ENCODE measurements at places on chromosomes 3 and 15.
A peak's percentile ranks its signal among the peaks of the same experiment; 100 is the strongest.

DNA sequence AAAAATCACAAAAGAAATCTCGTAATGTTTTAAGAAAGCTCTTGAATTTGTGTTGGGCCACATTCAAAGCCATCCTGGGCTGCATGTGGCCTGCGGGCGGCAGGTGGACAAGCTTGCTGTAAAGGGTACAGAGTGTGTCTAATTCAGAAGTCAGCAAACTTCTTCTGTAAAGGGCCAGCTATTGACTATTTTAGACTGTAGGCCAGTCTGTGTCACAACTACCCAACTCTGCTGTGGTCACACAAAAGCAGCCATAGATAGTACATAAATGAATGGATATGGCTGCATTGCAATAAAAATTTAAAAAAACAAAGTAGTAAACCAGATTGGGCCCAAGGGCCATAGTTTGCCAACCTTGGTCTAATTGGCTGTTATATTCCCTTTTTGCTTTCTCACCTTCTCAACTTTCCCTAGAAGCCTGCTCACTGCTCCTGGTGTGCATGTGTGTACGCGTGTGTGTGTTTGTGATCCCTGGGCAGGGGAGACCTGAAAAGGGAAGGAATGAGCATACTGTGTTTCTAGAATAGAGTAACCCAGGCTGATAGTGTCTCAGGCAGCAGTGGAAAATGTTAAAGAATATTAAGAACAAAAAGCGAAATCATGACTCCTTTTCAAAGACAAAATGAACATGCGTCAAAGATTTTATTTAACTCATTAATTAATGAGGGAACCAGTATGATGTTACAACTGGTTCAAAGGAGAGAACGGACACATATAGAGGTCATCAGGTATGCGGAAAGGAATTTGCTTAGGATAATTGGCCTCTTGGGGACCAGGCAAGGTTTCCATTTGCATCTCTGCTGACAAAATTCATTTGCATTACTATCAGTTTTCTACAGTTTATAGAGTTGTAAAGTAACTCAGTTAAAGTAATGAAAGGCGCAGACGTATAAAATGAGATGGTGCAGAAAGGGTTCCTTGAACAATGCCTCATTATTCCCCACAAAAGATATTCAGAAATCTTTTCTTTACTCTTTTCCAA lies 248.0 kb downstream of the THSD4 start:
- DNase-seq, result no peak

DNA sequence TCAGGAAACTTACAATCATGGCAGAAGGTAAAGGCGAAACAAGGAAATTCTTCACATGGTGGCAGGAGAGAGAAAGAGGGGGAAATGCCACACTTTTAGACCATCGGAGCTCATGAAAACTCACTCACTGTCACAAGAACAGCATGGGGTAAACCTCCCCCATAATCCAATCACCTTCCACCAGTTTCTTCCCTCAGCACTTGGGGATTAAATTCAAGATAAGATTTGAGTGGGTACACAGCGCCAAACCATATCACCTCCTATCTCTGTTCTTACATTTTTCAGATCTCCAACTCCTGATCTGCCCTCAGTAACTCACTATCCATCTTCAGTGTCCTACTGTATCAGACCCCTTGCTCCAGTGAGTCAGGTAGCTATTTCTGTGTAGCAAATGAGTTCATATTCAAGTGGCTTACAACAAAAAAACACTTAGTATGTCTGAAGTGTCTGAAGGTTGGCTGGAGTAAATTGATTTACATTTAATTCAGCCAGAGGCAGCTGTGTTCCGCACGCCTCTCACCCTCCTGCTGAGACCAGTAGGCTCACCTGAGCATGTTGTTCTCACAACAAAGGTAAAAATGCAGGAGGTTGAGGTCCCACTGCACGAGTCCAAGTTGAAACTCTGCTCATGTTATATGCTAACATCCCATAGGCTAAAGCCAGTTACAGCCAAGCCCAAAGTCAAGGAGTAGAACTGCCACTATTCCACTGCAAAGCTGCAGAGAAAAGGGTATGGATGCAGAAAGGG lies 180.7 kb upstream of the LMCD1 start:
- no peak for DNase-seq

- DNase-seq, result peak; percentile 31
Observed at GRCh38 chr15:100241572-100242482, 99.9 kb downstream of the ADAMTS17 start.

DNA sequence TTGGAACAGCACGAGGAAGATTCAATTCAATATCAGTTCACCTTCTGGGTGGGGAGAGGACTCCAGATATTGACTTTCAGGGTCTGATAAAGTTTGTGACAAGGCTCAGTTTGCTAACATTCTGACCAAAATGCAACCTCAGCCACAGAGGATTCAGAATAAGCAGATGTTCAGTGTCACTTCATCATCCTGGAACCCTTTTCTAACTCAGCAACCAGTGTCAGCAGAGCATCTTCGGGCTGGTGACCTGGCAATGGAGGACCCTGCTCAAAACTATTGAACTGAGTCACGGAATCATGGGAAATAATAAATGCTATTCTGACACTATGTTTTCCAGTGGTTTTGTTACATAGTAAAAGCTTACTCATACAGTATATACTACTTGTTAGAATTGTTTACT lies 433.4 kb upstream of the CFAP20DC start:
- no peak for DNase-seq

GRCh38 chr3:163508206-163508605 lies 1570.1 kb downstream of the SI start:
- DNase-seq, result no peak

- no peak for DNase-seq
Observed at GRCh38 chr3:57818772-57819171, 62.7 kb downstream of the SLMAP start.

DNA sequence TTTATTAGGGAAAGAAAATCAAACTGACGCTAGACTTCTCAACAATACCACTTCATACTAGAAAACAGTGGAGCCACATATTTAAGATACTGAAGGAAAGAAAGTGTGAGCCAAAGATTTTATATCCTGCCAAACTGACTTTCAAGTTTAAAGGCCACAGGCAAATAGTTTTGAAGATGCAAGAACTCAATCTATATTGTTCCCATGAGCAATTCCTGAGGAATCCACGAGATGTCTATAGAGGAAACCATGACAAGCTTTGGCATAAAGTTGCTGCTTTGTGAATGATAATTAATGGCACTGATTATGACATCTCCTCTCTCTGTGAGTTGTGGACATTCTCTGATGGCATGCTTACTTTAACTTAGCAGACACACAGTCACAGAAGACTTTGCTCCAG lies 276.1 kb upstream of the GOLGA6L4 start:
- DNase-seq, result no peak

- DNase-seq, result no peak
Observed at GRCh38 chr3:101256511-101256910, 63.9 kb downstream of the IMPG2 start.

DNA sequence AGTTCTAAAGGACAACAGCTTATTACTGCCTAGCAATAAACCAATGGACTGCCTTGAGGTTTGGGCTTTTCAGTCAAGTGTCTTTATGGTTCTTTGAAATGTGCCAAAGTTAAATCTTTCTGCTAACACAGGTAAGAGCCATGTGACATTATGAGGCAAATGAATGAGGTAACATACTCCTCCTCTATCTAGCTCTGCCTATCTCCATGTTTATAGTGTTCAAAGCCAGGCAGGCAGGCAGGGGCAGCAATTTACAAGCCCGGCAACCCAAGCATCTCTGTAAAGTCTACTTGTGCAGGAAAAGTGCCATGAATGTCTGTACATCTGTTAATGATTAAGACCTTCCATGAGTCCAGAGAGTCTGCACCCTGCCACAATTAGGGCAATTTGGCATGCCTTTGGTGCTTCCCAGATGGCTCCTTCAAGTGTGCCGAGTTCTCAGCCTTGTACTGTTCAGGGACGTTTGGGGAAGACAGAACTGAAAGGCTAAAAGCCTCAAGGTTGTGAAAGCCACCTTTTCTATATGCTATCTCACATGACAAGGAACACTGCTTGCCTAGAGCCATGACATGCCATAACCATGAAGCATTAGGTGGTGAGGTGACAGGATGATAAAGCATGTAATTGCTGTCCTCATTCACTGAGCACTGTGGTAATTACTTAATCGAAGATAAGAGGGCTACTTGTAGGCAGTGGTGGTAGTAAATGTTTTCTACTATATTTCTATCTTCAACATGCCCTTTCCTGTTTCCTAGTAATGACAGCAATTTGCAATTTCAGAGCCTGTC lies 41.4 kb upstream of the EIF1B start:
- DNase-seq, result no peak

- DNase-seq, result no peak
Observed at GRCh38 chr3:51274052-51274451, 111.0 kb upstream of the MANF start.

DNA sequence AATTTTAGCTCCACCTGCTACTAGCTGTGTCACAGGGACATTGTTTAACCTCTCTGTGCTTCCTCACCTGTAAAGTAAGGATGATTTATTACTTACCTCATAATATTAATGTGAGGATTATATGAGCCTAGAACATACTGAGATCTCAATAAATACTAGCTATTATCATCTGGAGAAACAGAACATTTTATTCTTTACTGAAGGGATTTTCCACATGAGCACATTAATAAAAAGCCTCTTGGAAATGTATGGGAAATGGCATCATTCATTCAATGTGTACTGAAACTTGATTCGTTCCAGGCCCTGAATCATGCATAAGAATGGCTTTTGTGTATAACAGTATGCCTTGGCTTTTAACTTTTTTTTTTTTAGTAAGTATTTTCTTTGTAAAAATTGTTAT lies 11.0 kb upstream of the CEMIP start:
- DNase-seq, result no peak

- no peak for DNase-seq
Observed at GRCh38 chr3:116301422-116301821, 143.9 kb downstream of the LSAMP start.

- DNase-seq, result no peak
Observed at GRCh38 chr3:77171026-77171425, 131.1 kb downstream of the ROBO2 start.

Data from head of caudate nucleus (tissue), 42 donors.